ENCODE measurements at places on chromosomes 2 and 18.

GRCh38 chr2:110873056-110873502, 140.7 kb downstream of the ACOXL start:
- no peak for DNase-seq

DNA sequence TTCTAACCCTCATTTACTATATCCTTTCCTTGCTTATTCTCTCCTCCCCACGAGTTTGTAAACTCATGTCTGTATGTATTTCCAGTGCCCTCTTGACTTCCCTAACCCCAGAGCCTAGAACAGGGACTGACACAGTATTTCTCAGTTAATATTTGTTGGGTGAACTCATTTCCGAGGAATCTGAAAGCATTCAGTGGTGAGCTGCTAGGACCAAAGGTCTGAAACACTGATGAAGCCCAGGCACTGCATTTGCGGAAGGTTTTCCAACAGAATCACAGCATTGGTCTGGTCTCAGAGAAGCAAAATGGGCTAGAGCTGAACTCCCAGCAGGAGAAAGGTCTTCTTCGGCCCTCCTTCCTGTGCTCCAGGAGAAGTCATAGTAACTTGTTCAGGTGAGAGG, 56.8 kb downstream of the SOX11 start:
- DNase-seq, result no peak

DNA sequence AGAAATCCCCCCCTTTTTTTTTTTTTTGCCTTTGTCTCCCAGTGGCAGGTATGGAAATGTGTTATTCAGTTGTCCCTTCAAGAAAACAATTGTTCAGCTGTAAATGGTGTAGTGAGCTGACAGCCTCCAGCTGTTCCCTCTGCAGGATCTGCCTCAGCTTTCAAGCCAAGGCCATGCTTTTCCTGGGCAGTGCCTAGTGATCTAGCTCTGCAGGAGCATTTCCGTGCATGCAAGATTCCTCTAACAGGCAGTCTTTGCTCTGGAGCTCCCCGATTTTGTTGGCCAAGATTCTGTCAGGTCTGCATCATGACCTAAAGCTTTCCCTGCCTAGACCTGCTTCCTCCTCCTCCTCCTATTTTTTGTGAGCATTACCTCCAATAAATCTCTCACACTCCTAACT, 300.7 kb upstream of the UBE2E3 start:
- DNase-seq, result peak; percentile 11

GRCh38 chr18:21742315-21742687, 1.7 kb downstream of the MIB1 start:
- DNase-seq, result no peak

DNA sequence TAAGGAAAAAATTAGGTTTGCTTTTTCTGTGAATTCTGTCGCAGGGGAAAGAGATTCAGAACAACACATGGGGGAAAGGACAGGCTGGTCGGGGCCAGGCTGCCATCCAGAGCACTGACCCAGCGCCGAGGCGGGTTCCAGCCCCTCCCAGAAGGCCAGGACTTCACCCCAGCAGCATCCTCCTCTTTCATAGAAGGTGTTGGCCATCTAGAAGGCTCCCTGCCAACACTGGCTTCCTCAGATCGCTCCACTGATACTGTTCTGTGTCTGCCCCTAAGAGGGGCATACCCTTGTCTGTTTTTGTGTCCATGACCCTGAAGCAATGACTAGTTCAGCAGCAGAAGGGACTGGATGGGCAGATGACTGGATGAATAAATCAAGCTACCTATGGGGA, 144.5 kb downstream of the HDAC4 start:
- no peak for DNase-seq

DNA sequence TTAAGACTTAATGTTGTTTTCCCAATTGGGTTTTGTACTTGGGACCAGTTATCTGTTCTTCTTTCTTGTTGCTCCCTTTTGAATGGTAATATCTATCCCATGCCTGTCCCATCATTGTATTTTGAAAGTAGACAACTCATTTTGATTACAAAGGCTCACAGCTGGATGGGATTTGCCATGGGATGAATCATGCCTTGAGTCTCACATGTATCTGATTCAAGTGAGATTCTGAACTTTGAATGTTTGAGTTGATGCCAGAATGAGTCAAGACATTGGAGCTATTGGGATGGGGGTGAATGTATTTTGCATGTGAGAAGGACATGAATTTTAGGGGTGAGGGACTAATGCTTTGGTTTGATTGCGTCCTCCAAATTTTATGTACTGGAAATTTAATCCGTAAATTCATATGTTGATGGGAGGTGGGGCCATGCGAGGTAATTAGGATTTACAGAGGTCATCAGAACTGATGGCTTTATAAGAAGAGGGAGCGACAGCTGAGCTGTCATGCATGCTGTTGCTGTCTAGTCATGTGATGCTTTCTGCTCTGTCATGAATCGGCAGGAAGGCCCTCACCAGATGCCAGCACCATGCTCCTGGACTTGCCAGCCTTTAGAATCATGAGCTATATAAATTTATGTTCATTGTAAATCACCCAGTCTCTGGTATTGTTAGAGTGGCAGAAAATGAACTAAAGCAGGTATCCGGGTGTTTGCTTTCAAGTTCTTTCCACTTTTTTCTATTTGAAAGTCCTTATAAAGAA, 741.3 kb upstream of the RAB6C start:
- DNase-seq, result no peak

GRCh38 chr2:109172556-109173105, 43.6 kb downstream of the SH3RF3 start:
- DNase-seq, result no peak

- DNase-seq, result no peak
These were observed 15.0 kb upstream of the CTAGE1 start for GRCh38 chr18:22432657-22433137.

- DNase-seq, result no peak
These were observed 27.2 kb upstream of the STAT4 start for GRCh38 chr2:191177751-191178736.

- DNase-seq, result no peak
These were observed 1131.2 kb downstream of the TSN start for GRCh38 chr2:122886479-122887145.

- no peak for DNase-seq
These were observed 715.4 kb upstream of the ZEB2 start for GRCh38 chr2:145235312-145235711.

DNA sequence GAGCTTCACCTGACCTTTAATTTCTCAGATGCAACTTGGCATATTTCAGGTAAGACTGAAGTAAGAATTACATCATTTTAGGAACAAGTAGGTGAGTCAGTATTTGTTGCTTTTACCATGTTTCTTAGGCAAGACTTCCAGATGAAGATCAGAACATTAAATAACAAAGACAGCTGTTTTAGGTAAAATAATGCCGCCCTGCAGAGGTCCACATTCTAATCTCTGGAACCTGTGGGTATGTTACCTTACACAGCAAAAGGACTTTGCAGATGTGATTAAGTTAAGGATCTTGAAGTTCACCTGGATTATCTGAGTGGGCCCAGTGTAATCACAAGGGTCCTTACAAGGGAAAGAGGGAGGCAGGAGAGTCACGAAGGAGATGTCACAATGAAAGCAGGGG, 39.3 kb downstream of the ICOS start:
- no peak for DNase-seq

- no peak for DNase-seq
These were observed 358.3 kb downstream of the ZNF521 start for GRCh38 chr18:24993628-24994027.

DNA sequence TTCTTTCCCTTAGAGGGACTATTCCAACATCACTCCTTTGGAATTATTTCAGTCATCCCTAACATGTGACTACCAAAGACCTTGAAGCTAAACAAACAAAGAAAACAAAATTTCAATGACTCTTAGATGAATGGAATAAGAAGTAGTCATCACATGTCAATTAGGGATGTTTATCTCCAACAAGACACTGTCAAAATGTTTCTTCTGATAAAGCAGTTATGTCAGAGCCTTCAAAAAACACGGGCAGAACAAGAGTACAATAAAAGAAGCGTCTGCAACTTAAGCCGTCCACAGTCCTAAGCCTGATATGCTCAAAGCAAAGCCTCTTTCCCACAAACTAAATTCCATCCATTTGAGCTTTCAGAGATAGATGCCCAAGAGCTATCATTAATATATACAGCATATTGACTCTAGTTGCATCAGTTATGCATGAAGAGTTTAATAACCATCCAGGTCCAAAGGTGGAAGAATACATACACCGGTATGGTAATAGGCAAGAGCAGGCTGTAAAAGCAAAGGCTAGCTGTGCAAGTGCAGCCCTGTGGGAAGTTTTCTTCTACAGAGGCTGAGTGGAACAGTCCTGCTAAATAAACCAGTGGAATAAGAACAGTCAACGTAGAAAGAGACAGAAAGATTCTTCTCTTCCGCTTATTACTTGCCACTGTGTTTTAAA, 98.1 kb downstream of the ICA1L start:
- DNase-seq, result no peak

- no peak for DNase-seq
These were observed 29.3 kb downstream of the SYT4 start for GRCh38 chr18:43247944-43248343.

- DNase-seq, result no peak
These were observed 104.7 kb downstream of the KLHL29 start for GRCh38 chr2:23489471-23490322.

DNA sequence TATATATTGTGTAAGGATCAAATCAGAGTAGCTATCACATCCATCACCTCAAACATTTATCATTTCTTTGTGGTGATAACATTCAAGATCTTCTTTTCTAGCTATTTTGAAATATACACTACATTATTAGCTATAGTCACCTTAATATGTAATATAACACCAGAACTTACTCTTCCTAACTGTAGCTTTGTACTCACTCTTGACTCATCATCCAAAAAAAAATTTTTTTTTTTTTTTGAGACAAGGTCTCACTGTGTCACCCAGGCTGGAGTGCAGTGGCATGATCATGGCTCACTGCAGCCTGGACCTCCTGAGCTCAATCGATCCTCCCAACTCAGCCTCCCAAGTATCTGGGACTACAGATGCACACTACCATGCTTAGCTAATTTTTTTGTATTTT, 153.3 kb downstream of the EML6 start:
- no peak for DNase-seq

Data from neuronal stem cell (in vitro differentiated cells).